ENCODE measurements at places on chromosomes 13 and 19. TPM values are rescaled to one million over a fixed set of nuclear protein-coding genes. Genes with fewer than 3 reads are reported as not detected.

DNA sequence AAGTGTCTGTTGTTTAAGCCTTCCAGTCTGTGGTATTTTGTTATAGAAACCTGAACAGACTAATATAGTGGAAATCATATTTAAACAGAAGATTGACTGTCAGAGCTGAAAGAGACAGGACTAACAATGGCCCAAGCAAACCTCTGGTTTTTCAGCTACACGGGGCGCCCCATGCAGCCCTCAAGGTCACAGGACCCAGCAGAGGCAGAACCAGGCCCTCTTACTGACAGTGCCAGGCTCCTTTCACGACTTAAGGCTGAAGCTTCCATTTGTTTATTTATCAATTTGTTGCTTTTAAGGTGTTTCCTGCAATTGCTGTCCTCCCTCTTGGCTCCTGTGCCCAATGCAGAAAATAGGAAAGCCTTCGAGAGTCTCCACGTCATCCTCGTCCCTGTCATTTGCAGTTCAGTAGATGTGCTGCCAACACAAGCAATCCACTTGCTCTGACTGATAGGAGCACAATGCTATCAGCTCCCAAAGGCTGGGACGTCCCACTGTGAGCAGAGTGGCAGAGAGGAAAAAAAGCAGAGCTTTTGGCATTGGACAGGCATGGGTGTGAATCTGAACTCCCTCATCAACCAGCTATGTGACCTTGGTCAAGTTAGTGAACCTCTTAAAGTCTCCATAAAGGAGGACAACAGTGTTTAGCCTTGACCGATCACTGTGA is 10.5 kb upstream of the SLC7A1 start:
- DNase-seq, result no peak

Gene IZUMO2
- not detected for total RNA-seq

GRCh38 chr19:31100981-31101380 is 248.3 kb downstream of the TSHZ3 start:
- no peak for DNase-seq

- DNase-seq, result peak; percentile 89
These were observed at the start of gene WDR18 for GRCh38 chr19:984165-984967. WDR18 (plus strand) TSS chr19:984345; CDS start chr19:984354, 9 bp downstream.

Gene CLDND2
- not detected for total RNA-seq

DNA sequence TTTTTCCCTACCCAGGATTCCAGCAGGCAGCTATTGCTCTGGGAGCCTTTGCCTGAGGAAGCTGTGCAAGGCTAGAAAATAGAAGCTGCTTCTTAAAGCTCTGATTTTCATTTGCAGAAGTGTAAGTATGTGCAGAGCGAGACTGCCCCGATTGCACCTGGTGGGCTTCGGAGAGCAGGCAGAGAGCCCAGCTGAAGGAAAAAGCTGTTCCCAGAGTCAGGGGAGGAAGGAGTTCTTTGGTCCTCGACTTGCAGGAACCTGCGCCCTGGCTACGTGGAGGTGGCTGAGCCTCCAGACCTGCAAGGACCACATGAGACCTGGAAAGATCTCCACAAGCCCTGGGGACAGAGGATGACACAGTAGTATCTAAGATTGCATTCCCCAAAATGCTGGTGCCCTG is 235.0 kb upstream of the ARGLU1 start:
- no peak for DNase-seq

Gene SLITRK1
- total RNA-seq, result not detected

DNA sequence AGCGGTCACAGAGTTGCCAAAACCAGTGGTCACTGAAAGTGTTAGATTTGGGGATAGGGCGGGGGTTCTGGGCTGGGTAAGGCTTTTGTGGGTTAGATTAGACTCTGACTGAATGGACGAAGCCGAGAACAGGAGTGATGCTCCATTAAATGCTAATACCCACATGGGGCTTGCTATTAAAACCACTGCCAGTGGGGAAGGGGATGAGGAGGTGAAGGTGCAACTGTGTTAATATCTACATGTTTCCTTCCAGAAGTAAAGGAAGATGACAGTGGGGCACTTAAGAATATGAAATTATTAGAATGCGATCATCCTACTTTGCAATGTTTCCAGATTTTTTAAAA is 573 bp upstream of the ZNF614 start:
- DNase-seq, result no peak

GRCh38 chr13:20383058-20383457 is 142.6 kb downstream of the CRYL1 start:
- DNase-seq, result no peak

DNA sequence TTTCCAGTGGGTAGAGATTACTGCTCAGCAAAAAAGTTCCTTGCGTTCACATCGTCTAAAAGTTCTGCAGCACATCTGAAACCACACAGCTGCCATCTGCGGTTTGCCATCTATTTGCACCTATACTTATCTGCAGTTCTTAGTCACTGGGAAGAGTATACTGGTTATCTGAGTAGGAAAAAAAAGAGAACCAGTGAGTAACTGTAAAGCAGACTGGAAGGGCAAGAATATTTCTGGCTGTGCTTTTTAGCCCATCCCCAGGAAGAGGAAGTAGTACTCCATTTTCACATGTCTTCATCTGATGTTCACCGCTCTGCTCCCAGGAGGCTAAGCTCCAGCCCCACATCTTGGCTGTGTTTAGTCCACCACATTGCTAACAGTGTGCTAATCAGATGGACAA is 35.6 kb downstream of the EFNB2 start:
- no peak for DNase-seq

DNA sequence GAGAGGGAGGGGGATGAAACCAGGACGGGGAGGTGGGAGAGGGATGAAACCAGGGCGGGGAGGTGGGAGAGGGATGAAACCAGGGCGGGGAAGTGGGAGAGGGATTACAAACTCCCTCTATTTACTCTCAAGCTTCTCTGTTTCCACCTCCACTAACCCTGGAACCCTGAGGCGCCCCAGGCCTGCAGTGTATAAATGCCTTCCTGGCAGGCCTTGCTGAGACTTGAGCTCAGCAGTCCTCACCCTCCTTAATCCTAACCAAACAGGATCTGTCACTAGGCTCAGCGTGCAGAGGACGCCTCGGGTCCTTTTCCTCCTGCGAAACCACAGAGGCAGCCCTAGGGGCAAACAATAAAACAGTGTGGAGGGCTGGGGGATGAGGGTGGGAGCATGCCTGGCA is 32.1 kb upstream of the OR1M1 start:
- DNase-seq, result no peak

- no peak for DNase-seq
These were observed 23.1 kb downstream of the SIGLEC5 start for GRCh38 chr19:51607077-51607476.

Gene C19orf12
- total RNA-seq, result 66.9 TPM

Gene LILRA1
- total RNA-seq, result not detected

Gene FPR1
- 6.1 TPM for total RNA-seq

DNA sequence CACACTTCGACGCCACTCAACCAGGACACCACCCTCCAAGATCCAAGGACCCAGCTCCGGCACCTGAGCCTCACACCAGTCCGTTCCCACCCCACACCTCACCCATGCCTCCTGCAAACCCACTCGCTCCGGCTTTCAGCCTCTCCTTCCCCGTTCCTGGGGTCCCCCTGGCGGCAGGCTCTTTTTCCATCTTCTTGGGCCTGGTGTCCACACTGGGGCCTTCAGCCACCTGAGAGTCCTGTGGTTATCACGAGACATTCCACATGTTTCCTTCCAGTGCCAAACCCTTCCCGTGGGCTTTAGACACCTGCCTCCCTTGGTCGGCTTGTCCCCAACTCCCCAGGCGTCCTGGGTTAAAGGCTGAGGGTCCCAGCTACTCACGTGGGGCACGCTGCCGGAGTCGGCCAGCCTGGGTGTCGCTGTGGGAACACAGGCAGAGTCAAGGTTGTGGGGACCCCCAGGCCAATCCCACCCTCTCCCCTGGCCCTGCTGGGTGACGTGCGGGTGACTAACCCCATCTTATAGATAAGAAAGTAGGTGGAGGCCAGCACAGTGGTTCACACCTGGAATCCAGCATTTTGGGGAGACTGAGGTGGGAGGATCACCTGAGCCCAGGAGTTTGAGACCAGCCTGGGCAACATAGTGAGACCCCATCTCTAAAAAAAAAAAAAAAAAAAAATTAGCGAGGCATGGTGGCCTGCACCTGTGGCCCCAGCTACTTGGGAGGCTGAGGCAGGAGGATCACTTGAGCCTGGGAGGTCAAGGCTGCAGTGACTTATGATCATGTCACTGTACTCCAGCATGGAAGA is 1.9 kb downstream of the JSRP1 start:
- peak; percentile 54 for DNase-seq

Gene ZNF66
- total RNA-seq, result 0.82 TPM

Gene IFNL1
- total RNA-seq, result not detected

DNA sequence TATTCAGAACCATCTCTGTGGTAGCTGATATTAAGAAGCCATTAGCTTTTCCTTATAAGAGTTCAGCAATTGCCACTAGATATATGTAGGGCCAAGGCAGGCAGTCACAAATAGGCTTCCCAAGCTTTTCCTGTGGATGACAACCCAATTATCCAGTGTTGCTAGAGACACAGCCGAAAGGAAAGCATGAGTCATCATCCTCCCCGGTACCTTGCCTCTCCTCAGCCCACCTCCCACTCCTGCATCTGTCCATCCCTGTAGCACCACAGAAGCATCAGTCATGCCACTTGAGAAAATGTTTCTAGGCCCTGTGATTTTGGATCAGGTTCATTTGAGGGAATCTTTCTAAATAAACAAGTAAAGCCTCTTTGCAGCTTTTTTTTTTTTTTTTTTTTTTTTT is 204.3 kb downstream of the DNAJC15 start:
- DNase-seq, result no peak

Data from gastrocnemius medialis (tissue), 4 donors.